Activated CD4-positive, alpha-beta T cell treated with anti-CD3 and anti-CD28 coated beads for 36 hours (primary cell): ENCODE measurements at places on chromosomes 13 and 19. TPM values are rescaled to one million over a fixed set of nuclear protein-coding genes. Genes with fewer than 3 reads are reported as not detected.

The CCNE1 gene
- 30.4 TPM for total RNA-seq

The TMEM150B gene
- not detected for total RNA-seq

The ZNF677 gene
- total RNA-seq: 7.5 TPM

- H3K4me1 ChIP-seq: peaks cover 21% of the 10 kb centered on the region
- DNase-seq: no peak
- peak overlapping the region; percentile 73 for H3K27ac ChIP-seq
- H3K4me3 ChIP-seq: peak overlapping the region; percentile 72
- peaks cover 9% of the 10 kb centered on the region for H3K36me3 ChIP-seq
- H3K27me3 ChIP-seq: no peaks in the 10 kb centered on the region
Measured at GRCh38 chr13:97369261-97369893, 64.6 kb upstream of the RAP2A start.

- H3K36me3 ChIP-seq: no peaks in the 10 kb centered on the region
- no peak overlapping the region for H3K27ac ChIP-seq
- no peak for DNase-seq
- H3K4me1 ChIP-seq: no peaks in the 10 kb centered on the region
Measured at GRCh38 chr13:31943591-31943990, 88.0 kb upstream of the FRY start.

- H3K27ac ChIP-seq: no peak overlapping the region
- no peak overlapping the region for H3K4me3 ChIP-seq
- no peak for DNase-seq
- H3K36me3 ChIP-seq: no peaks in the 10 kb centered on the region
- no peaks in the 10 kb centered on the region for H3K4me1 ChIP-seq
Measured at GRCh38 chr13:78430166-78430791, 173.1 kb downstream of the POU4F1 start.

DNA sequence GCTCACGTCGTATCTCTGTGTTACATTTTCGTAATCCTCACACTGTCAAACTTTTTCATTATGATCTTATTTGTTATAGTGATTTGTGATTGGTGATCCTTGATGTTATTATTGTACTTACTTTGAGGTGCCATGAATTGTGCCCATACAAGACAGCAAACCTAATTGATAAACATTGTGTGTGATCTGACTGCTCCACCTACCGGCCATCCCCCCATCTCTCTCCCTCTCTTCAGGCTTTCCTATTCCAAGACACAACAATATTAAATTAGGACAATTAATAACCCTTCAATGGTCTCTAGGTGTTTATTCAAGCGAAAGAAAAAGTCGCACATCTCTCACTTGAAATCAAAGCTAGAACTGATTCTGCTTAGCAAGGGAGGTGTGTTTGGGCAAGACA lies 349.3 kb downstream of the RBM26 start:
- peaks cover 5% of the 10 kb centered on the region for H3K27me3 ChIP-seq
- H3K36me3 ChIP-seq: no peaks in the 10 kb centered on the region
- no peak overlapping the region for H3K27ac ChIP-seq

The DNAAF3 gene
- 0.72 TPM for total RNA-seq

- peak; percentile 100 for DNase-seq
- H3K4me1 ChIP-seq: peaks cover 17% of the 10 kb centered on the region
Measured at GRCh38 chr19:14689598-14690503, at the start of gene ZNF333. ZNF333 (plus strand) TSS chr19:14690048; CDS start chr19:14693492, 3,444 bp downstream.

DNA sequence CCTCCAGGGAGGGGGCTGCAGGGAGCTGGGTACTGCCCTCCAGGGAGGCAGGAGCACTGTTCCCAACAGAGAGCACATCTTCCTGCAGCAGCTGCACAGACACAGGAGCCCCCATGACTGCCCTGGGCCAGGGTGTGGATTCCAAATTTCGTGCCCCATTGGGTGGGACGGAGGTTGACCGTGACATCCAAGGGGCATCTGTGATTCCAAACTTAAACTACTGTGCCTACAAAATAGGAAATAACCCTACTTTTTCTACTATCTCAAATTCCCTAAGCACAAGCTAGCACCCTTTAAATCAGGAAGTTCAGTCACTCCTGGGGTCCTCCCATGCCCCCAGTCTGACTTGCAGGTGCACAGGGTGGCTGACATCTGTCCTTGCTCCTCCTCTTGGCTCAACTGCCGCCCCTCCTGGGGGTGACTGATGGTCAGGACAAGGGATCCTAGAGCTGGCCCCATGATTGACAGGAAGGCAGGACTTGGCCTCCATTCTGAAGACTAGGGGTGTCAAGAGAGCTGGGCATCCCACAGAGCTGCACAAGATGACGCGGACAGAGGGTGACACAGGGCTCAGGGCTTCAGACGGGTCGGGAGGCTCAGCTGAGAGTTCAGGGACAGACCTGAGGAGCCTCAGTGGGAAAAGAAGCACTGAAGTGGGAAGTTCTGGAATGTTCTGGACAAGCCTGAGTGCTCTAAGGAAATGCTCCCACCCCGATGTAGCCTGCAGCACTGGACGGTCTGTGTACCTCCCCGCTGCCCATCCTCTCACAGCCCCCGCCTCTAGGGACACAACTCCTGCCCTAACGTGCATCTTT lies 7.8 kb upstream of the CEACAM5 start:
- no peak for DNase-seq
- H3K27ac ChIP-seq: no peak overlapping the region
- peaks cover 15% of the 10 kb centered on the region for H3K27me3 ChIP-seq
- no peaks in the 10 kb centered on the region for H3K4me1 ChIP-seq

DNA sequence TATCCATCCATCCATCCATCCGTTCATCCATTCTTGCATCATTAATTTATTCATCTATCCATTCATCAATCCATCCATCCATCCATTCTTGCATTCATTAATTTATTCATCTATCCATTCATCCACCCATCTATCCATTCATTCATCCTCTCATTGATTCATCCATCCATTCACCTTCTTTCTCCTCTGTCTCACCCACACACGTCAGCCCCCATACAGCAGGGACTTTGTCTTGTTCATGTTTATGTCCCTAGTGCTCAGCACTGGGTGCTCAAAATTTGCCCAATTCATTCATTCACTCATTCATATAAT lies 683 bp upstream of the AP1M2 start:
- no peak for DNase-seq
- no peak overlapping the region for H3K27ac ChIP-seq
- H3K27me3 ChIP-seq: peaks cover 7% of the 10 kb centered on the region
- no peaks in the 10 kb centered on the region for H3K36me3 ChIP-seq
- H3K4me1 ChIP-seq: peaks cover 16% of the 10 kb centered on the region
- no peak overlapping the region for H3K4me3 ChIP-seq

The STOML3 gene
- not detected for total RNA-seq

DNA sequence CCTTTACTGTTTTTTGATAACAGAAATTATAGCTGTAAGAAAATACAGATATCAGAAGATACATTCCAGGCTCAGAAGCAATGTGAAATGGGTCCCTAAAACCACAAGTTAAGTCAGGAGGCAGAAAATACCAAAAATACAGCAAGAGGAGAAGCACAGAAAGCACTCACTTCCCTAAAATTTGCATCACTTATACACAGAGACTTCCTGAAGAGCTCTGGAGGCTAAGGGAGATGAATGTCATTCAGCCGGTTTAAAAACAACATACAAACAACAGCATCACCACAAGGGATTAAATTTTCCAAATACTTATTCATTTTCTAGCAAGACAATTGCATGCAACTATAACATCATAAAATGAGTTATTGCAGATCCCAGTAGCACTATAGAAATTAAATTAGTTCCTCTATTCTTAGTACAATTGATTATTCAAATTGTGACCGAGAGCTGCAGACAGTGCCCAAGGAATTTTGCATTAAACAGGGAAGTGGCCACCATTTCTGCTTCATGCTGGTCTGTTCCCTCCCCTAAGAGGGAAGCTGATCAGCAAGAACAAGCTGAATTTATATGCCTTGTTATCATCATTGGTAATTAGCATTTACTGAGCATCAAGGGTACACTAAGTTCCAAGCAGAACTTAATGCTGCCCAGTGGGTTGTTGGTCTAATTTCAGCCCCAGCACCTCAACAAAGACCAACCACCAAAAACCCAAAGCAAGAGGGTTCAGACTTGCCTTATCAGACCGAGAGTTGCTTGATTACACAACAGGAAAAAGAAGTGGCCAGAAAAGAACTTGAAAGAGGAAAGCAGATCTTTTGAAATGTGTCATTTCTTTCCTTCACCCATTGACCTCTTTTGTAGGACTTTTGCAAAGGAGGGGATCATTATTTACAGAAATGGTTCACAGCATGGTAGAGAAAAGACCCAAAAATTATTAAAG lies 140.7 kb downstream of the KCTD12 start:
- no peaks in the 10 kb centered on the region for H3K4me1 ChIP-seq
- no peak overlapping the region for H3K27ac ChIP-seq
- no peak for DNase-seq
